ENCODE measurements at places on chromosomes 12 and 14.

DNA sequence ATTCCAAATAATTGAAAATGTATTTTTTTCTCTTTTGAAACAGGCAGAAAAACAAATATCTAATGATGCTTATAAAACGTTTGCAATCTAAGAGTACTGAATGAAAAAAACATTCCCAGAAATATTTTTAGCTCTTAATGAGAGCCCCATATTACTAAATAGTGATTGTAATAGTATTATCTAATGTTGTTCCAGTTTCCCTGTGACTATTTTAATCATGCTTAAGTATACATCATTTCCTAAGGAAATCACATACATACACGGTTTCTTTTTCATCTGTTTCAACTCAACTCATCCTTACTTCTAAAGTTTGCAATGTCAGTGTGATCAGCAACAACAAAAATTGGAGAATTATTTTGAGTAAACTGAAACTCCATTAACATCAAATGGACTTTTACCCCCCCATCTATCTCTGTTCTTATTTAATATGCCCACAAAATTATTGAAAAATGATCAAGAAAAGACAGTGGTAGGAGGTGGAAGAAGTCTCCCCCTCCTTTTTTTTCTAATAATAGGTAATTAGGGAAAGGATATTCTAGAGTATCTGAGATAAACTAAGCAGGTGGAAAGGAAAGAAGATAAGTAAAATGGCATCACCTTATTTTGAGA lies 530.1 kb upstream of the ATP2B1 start:
- no peak for DNase-seq

- no peak for DNase-seq
These were observed 156.3 kb downstream of the NTF3 start for GRCh38 chr12:5588176-5588575.

- DNase-seq, result no peak
These were observed 182.7 kb downstream of the KICS2 start for GRCh38 chr12:64039281-64039871.

DNA sequence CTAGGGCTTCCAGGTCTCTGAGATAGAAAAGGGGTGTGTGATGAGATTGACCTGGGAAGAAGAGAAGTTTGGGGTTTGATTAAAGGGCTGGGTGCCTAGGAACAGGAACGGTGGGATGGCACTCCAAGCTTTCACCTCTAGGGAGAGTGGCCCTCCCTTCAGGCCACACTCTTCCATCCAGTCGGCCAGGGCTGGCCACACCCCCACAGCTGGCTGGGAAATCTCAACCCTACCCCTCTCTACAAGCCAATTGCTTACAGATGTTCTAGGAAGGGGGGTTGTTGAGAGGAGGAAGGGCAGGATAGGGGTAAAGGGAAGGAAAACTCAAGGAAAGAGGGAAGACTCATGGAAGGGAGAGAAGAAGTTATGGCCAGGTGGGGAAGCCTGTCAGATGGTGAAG lies 6.6 kb upstream of the ITGA5 start:
- DNase-seq, result no peak

DNA sequence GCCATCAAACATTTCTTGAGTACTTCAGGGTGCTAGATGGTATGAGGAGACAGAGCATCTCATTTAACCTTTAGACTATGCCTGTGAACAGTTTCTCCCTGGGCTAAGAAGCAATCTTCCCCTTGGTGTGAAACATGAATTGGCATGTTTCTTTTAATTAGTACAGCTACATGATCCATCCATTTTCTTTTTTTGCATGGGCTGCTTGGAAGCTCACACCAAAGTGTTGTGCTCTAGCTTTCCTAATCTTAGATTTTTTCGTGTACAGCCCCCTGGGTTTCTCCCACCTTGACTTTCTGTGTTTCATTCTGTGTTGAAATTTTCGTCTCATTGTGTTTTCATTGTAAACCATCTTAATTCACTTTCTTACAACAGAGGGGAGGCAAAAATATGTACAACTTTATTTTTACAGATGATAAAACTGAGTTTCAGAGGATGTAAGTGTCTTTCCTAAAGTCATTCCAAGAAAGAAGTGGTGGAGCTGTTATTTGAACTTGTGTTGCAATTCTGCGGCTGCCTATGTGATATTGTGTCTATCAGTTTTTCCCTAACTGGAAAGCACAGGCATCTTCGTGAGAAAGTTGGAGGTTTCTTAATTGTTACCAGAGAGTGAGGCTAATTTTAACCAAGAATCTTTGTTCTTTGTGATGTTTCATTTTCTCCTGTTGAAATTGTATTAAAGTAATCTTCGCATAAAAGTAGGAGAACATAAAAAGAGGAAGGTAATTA lies 64.5 kb downstream of the DAAM1 start:
- no peak for DNase-seq

GRCh38 chr12:92582475-92582874 lies 120.3 kb upstream of the PLEKHG7 start:
- no peak for DNase-seq

DNA sequence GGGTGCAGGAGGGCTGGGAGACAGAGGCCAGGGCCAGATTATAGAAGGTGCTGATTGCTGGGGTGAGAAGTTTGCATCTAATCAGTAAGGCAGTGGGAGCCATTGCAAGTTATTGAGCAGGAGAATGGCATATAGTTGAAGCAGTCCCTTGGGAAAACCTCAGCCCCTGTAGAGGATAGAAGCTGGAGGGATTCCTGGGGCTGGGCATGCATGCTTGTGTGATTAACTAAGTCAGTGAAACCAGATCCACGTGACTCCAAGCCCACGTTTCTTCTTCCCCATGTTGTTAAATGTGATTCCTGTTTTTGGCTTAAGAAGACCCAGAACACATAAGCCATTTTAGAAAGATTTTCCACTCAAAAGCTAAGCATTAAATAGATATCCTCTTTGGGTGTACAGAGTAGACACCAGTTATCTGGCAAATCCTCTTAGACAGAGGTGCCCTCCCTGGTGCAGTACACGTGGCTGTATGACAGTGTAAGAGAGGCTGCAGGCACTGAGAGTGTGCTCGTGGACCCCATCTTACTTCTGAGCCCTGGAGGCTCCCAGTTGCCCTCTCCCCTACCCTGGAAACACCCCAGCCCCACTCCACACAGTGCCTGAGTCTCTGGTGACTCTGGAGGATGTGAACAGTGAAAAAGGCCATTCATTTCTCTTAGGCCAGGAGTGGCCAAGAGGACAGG lies 3.2 kb downstream of the C14orf132 start:
- DNase-seq, result no peak

GRCh38 chr12:25962932-25963525 lies 4.5 kb downstream of the RASSF8 start:
- DNase-seq, result no peak

DNA sequence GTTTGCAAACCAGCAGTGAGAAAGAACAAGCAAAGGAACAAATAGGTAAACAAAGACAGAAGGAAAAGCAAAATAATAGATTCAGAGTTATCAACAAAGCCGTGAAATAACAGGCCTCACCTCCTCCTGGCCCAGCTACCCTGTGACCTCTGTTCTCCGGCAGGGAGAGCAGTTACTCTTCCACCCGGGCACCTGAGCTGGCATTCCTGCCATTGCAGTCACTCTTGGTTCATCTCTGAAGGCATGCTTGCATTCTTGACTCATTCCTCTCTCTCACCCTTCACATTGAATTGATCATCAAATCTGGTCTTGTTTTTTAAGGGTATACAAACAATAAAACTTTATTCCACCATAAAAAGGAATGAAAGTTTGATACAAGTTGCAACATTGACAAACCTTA lies 95.1 kb downstream of the TTC8 start:
- no peak for DNase-seq

DNA sequence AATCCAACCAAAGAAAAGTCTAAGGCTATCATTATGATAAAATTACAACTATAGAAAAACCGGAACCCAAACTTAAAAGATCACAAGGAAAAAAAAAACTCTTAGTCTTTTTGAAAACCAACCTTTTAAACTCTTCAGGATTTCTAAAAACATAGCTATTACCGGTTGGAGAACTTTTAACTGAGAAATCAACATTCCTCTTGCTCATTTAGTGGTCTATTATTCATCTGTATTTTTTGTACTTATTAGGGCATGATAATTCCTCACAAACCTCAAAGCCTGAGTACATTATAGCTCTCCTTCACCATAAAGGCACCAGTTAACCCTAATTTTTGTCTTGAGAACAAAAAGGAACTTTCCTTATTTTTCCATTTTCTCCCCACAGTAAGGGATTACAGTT lies 10.4 kb downstream of the LUM start:
- no peak for DNase-seq

DNA sequence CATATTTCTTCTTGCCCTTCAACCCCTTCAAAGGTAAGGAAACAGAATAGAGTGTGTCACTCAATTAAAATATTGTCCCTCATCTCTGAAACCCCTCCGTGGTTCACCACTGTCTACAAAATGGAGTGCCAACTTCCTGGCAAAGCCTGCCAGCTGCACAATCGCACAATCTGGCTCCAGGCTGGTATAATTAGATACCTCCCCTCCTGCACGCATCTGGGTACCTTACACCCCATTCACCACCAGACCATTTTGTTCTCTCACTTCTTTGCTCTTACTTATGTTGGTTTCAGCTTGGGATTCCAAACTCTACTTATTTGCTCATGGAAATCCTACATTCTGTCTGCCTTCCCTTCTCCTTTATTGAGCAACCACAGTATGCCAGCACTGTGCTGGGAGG lies 314.9 kb downstream of the NUAK1 start:
- no peak for DNase-seq

GRCh38 chr12:124626971-124627411 lies 59.6 kb upstream of the NCOR2 start:
- no peak for DNase-seq

- no peak for DNase-seq
These were observed 36.6 kb downstream of the STAB2 start for GRCh38 chr12:103623716-103624115.

DNA sequence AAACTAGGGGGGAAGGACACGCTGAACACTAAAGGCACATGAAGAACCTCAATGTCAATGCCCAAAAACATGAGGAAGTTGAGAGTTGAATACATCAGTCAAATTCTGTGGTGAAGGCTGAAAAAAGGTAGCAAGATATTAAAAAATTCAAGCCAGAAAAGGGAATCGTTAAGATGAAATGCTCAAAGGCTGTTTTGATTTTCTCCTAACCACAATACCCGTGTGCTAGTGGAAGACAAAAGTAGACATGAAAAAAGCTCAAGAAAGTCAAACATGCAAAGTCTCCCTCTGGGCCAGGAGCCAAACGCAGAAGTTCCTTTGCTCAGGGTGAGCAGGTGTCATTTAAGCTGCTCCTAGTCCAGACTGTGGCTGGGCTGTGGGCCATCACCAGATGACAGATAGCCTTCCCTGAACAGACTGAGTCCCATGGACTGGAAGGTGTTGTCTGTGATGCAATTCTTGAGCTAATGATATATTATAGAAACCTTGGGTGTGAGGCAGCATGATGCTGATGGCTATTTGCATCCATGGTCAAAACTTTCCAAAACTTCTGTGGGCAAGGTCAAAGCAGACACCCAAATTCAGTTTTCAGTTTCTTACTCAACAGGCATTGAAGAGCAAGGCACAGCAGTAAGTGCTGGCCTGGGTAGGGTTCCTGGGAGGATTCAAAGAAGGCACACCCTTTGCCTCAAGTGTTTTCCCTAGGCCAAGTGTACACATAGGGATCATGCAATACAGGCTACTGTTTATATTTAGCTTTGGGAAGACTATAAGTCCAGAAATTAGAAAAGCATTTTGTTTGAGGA lies 81.6 kb downstream of the MYRFL start:
- DNase-seq, result peak; percentile 36

GRCh38 chr14:30607156-30607780 lies 14.9 kb upstream of the SCFD1 start:
- DNase-seq, result no peak

DNA sequence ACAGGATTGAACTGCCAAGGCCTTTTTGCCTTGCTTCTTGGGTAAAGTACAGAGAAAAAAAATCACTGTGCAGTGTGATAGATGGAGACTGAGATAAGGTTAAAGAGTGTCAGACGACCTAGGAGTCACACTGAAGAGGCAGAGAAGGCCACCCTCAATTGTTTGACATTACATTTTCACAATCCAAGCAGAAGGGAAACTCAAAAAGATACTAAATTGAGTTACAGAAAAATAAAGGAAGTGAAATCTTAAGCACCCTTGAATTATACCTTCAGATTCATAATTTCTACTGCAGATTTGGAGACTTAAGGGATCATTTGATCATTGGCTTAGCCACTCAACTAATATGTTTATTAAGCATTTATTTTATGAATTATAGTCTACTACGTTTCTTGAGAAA lies 97.1 kb downstream of the MYF5 start:
- DNase-seq, result no peak

DNA sequence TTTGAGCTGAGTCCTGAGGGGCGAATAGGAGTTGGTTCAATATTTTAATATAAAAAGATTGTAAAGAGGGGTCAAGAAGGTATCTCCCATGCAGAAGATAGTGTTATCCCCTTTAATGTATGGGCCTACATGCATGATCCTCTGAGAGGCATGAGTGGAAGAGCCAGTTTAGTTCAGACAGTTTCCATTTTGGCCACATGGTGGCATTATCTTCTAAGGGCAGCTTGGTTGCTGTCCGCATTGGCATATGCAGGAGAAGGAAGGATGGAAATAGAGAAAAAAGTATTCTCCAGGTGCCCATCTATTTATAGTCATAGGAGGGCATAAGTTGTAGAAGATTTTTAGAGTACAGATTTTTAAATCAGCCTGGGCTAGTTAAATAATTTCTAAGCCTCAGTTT lies 5.4 kb downstream of the SAMD4A start:
- DNase-seq, result no peak

- no peak for DNase-seq
These were observed 419 bp upstream of the ATXN7L3B start for GRCh38 chr12:74537126-74537706.

DNA sequence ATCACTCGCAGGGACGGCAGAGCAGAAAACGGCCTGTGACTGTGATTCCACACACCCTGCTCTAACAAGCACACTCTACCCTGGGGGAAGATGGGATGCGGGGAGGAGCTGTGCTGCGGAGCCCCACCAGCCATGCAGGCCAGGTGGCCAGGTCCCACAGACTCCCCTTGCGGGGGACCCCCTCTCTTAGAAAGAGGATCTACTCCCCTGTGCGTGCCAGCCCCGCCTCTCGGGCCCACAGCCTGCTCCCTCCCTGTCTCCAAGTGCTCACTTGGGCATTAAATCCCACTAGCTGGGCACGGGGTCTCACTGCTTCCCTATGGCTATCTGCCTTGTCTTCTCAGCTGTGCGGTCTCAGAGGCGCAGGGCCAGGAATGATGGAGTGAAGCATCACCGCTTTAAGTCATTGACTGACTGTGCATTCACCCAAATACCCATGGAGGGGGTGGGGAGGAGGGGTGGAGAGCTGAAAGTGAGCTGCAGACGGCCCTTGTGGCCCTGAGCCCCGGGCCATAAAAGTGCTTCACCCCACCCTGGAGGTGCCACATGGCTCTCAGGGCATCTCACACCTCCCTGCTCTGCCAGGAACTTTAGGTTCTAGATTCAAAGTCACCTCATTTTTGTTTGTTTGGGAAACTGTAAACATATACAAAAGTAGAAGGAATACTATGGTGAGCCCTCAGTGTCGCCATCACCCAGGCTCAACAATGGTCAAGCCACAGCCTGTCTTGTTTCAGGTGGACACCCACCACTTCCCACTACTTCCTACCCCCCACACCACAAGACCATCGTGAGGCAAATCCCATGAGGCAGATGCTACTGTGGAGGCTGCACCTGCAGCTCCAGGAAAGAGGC lies 9.4 kb downstream of the STX2 start:
- no peak for DNase-seq

GRCh38 chr12:53055471-53056266 lies 5.8 kb downstream of the TNS2 start:
- no peak for DNase-seq

Data from GM06990 (cell line).